Epithelial cell of proximal tubule (primary cell): ENCODE measurements at places on chromosomes 6 and 20. TPM values are rescaled to one million over a fixed set of nuclear protein-coding genes. Genes with fewer than 3 reads are reported as not detected.

CST1 gene
- total RNA-seq: not detected in 2 replicates

GRCh38 chr6:134015719-134016557 lies 36.5 kb downstream of the SLC2A12 start:
- no peak for DNase-seq

DNA sequence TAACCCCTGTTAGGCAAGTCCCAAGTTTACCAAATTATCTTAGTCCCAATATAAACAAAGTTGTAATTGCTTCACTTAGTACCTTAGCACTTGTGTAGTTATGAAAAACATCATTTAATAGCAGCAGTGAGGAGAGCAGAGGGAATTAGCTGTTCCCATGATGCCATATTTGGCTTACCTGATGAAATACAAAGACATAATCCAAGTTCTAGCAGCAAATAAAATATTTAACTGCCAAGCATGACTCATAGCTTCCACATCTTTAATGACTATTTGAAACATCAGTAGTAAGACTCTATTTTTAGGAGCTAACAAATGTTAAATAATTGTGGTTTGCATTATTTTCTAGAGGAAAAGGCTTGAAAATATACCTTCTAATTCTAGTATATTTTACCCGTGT lies 94.0 kb upstream of the MCHR2 start:
- DNase-seq: no peak

GRCh38 chr6:27812078-27812804 lies 100.0 kb downstream of the OR2B2 start:
- DNase-seq: no peak

- DNase-seq: no peak
Observed at GRCh38 chr6:155317186-155317585, 2.9 kb upstream of the TFB1M start.
